HCT116 (cell line): ENCODE measurements at places on chromosomes 1 and 21.
A peak's percentile ranks its signal among the peaks of the same experiment; 100 is the strongest.

DNA sequence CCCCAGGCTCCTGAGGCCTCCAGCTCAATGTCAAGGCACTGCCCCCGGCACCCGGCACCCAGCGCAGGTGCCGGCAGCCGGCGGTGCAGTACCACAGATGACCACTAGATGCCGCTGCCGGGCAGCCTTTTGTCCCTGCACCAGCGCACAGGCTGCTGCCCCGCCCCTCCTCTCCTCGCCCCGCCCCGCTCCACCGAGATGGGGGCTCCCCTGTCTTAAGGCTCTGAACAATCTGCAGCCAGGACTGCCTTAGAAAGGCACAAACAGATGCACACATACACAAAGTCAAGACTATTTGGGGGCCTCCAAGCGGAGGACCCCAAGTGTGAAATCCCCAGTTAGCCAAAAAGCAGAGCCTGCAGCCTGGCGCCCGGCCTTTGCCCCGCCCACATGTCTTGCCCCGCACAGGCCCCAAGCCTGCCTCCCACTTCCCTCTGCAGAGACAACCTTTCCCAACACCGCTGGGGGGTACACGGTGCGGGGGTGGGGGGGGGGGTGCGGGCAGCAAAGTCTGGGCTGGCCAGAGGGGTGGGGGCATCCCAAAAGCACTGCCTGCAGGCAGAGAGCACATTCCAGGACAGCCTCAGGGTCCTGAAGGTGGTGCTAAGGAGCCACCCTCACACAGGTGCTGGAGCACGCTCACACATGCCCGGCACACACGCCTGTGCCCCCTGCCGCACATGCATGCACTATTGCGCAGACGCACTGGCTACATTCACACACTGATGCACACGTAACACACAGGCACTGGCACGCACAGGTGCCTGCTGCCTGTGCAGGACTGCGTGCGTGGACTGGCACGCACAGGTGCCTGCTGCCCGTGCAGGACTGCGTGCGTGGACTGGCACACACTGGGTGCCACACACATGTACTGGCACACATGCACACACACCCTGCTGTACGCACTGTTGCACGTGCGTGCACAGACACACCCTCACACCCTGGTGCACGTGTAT is 37.1 kb downstream of the ARHGEF16 start:
- peak; percentile 19 for DNase-seq

DNA sequence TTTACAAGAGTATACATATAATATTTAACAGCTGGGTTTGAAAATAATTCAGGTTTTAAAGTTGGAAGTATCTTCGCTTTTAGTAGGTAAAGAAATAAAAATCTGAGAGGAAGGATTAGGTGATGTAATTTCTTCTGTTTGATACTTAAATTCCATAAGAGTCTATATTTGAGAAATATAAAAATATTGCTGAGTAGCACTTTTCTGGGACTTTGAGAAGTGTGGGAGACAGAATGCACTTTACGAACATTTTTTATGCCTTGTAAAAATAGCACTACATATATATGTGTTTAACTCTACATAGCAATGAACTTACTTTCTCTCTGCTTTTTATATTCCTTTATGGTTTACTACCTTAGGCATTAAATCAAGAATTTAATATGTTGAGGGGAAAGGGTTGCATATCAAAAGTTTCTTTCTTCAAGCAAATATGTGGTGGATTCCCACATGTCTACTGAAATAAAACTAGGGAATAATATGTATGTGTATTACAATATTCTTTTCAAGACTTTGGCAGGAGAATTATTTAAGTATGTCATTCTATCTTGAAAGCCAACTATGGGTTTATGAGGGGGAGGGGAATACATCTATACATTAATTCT is 266.7 kb upstream of the ADAMTS5 start:
- DNase-seq: no peak

GRCh38 chr1:160217481-160218051 is 12.4 kb downstream of the PEA15 start:
- DNase-seq: no peak

GRCh38 chr1:21865943-21866706 is 54.1 kb downstream of the LDLRAD2 start:
- DNase-seq: no peak

GRCh38 chr1:21855257-21856096 is 43.4 kb downstream of the LDLRAD2 start:
- no peak for DNase-seq

DNA sequence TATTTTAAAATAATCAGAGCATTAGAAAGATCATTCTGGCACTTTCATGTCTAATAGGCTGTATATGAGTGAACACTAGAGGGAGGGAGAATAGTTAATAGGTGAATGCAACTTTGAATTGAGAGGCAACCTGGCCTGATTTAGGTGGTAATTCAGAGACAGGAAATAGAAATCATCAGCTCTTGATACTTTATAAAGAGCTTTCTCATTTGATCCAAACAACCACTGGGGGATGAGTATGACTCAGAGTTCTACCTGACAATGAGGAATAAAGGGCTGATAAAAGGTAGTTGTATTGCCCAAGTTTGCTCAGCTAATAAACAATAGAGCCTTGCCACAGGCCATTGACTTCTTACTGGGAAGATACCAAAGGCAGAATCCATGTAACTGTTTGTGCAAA is 5.2 kb upstream of the FAM89A start:
- DNase-seq: no peak

DNA sequence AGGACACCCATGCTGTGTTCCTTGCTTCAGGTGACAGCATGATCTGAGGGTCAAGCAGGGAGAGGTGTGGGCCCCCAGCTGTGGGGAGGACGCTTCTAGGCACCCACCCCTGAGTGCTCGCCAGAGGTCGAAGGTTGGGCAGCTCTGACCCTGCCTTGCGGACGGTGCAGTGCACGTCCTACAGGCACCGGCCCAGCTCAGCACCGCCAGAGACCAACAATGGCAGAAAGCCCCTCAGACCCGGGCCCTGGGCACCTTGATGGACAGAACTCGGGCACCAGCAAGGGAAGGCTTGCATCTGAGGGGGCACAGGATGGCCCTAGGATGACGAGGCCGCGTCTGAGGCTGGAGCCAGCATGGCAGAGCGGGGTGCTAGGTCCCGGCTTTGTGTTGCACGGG is 24.7 kb downstream of the NADK start:
- no peak for DNase-seq

DNA sequence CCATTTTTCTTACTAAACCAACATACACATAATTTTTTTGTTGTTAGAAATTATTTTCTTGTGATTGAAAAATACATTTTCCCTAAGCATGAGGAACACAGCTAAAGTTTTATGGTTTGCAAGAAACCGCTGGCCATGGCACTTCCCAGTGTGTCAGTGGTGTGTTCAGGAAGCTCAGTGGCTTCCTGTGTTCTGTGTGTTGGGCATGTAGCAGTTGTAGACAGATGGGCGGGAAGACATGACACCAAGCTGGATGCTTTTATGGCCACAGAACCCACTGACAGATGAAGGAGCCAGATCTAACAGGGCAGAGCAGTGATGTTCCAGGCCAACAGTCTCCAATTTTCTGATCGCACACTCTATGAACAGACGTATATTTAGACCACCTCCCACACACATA is 119.8 kb downstream of the GALNT2 start:
- no peak for DNase-seq

GRCh38 chr1:165847486-165847885 is 20.1 kb downstream of the UCK2 start:
- DNase-seq: no peak
